ENCODE measurements at places on chromosomes 7 and 10.

- no peak for DNase-seq
Measured at GRCh38 chr7:2175091-2175490, 57.7 kb downstream of the MAD1L1 start.

- no peak for DNase-seq
Measured at GRCh38 chr7:767941-768731, 41.1 kb upstream of the PRKAR1B start.

- DNase-seq = no peak
Measured at GRCh38 chr7:14902589-14903067, at the start of gene DGKB. Gene DGKB (minus strand): TSS chr7:14902751.

DNA sequence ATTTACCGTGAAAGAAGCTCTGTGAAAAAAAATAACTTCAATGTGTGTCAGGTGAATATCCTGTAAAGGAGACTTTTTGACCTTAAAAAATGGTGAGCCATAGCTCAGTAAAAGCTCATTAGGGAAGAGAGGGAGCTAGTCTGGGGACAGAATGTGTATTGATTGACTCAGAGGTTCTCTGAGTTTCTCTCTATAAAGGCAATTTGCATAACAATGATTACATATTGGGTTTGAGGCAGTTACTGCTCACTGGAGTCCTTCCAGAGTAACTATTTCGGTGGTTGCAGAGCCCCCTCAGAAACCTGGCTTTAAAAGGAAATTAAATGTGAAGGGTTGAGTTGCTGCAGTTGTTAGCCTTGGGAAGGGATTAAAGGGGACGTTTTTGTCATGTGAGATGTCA lies 181.6 kb downstream of the GALNT17 start:
- DNase-seq = no peak

DNA sequence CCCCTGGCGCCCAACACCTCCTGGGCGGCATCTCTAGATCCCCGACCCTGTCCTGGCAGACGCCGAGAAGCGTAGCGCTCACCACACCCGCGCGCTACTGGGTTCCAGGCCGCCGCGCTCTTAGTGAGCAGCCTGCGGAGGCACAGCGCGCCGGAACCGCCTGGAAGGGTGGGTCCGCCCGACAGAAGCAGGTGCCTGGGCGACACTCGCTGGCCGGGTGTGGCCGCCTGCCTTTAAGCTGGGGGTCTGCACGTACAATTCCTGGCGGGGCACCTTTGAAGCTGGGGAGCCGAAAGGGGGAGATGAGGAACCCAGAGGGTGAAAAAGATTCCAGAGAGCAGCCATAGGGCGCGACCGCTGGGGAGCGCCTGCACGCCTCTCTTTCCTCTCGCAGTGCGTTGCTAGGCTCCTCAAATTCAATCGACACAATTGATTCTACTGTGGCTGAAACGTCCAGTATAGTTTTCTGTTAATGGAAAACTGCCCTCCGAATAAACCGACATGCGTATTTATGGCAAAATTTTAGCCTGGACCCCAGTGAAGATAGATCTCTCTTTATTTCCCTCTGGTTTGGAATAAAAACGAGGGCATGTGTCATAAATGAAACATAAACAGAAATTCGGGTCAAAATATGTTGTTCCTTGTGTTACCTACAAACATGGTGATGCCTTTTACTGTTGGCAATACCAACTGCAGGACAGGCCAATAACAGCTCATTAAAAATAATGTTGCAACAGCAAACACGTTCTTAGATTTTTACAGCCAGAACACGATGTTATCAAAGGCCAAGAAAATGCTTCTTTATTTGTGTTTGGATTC lies 4.6 kb downstream of the HMX3 start:
- no peak for DNase-seq

GRCh38 chr10:75358132-75358531 lies 43.4 kb downstream of the ZNF503 start:
- no peak for DNase-seq

GRCh38 chr7:116591202-116592040 lies 66.6 kb downstream of the CAV1 start:
- DNase-seq = no peak

- DNase-seq = no peak
Measured at GRCh38 chr10:87670586-87670985, 10.9 kb downstream of the PAPSS2 start.

DNA sequence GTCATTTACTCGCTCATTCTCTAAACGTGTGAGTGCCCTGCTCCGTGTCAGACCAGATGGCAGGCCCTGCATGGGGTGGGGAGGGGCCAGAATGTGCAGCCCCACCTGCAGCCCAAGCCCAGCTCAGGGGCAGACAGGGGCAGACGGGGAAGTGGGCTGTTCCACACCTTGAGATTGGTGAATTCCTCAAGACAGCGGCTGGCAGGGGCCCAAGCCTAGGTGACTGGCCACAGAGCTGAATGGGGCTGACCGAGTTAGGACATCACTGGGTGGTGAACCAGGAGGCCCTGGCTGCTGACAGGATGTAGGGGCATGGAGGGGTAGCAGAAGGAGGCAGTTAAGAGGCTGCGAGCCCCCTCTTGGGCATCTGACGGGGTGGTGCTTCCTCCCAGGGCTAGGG lies 79.1 kb downstream of the MGMT start:
- no peak for DNase-seq

- no peak for DNase-seq
Measured at GRCh38 chr7:46003896-46004875, 83.1 kb upstream of the IGFBP3 start.

DNA sequence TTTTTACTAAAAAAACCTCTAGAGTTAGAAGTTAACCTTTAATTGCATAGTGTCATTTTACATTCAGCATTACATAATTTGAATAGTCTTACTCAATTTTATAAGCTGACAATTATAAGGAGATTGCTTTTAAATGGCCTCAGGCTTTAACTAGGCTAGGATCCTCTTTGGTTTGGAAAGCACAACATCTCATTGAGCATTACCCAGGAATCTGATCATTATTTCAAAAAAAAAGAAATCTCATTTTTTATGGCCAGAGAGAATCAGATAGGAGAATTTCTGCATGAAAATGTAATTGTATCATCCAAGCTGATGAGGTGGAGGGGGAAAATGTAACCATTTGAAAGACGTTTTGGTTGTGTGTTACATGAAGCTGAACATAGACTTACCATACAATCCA lies 324.9 kb upstream of the POT1 start:
- DNase-seq = no peak

- no peak for DNase-seq
Measured at GRCh38 chr10:7412928-7413282, 2.1 kb upstream of the SFMBT2 start.

- no peak for DNase-seq
Measured at GRCh38 chr7:131493581-131493980, 62.8 kb downstream of the PODXL start.

DNA sequence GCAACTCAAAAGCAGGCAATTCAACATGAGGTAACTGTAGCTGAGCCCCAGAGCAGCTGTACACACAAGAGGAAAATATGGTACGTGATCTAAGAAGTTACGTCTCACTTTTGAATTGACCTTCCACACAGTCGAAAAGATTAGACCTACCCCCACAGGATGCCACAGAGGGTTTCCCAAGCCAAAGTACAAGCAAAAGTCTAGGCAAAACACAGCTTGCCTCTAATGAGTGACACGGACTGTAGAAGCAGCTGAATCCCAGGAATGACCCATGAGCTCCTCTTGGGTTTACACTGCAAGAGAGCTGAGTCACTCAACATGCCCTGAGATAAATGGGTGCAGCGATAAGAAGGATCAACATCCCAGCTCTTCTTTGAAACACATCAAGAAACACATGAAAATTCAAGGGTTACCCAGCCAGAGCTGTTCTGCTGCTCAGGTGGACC lies 9.8 kb downstream of the CREB3L2 start:
- no peak for DNase-seq

- DNase-seq = no peak
Measured at GRCh38 chr7:49638166-49638565, 135.3 kb upstream of the VWC2 start.

DNA sequence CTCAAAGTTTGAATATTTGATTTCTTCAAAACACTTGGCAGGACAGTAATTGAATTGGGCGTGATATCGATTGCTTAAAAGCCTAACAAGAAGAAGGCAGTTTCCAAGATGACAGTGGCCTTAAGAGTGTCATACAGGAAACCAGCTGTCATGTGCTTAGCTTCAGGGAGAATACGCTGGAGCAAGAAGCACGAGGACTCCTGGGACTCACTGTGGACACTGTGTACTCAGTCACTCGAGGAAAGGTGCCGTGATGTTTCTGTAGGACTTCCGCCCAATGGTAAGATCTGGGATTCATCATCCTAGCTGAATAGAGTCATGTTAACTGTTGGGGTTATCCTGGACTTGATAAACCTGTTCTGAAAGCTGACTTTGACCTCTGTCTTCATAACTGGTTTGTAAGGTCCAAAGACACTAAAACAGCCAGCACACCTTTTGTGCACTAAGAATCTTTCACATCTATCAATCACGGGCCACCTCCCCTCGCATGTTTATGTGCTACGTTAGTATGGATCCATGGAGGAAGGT lies 113.5 kb downstream of the CELF2 start:
- no peak for DNase-seq

- no peak for DNase-seq
Measured at GRCh38 chr7:13911909-13912308, 77.6 kb downstream of the ETV1 start.

- DNase-seq = no peak
Measured at GRCh38 chr10:62981096-62981495, 152.0 kb upstream of the NRBF2 start.

- peak; percentile 21 for DNase-seq
Measured at GRCh38 chr10:70537398-70538194, 59.0 kb downstream of the PALD1 start.

DNA sequence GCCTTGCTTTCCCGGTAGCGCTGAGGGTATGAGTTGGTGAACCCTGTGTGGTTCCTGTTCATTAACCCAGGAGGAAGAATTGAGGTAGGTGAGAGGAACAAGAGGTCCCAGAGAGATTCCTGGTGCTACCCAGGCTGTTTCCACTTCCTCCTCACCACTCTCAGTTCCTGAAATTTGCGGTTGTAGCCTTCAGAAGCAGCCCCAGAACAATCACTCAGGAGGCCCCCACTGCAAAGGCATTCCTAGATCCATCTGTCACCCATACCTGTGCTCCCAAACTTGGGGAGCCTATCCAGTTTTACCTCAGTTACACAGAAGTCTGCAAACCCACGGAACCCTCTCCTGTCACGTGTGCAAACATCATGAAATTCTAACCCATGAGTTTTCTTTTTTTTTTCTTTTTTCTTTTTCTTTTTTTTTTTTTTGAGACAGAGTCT lies 9.0 kb upstream of the PIP4K2A start:
- no peak for DNase-seq

DNA sequence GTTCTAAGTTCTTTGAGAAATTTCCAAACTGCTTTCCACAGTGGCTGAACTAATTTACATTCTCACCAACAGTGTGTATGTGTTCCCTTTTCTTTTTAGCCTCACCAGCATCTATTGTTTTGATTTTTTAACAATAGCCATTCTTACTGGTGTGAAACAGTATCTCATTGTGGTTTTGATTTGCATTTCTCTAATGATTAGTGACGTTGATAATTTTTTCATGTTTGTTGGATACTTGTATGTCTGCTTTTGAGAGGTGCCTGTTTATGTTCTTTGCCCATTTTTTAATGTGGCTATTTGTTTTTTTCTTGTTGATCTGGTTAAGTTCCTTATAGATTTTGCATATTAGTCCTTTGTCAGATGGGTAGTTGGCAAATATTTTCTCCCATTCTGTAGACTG lies 191.4 kb downstream of the AGMO start:
- no peak for DNase-seq

DNA sequence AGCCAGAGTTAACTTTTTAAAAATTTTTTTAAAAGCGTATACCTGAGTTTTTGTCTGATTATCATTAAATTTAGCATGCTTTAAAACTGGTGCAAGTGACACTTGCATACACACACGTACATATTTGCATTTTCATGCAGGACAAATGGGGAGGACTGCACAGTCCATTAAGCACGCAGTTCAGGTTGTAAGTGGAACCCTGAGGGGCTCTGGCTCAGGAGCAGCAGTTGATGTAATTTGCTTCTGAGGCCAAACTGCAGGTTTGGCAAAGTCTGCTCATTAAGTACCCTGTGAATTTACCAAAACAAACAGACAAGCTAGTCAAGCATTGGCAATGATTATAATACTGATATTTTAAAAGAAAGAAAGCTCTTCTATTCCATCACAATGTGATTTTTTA lies 215.8 kb upstream of the PFKP start:
- DNase-seq = no peak

- no peak for DNase-seq
Measured at GRCh38 chr10:28812384-28813372, 135.4 kb downstream of the BAMBI start.

GRCh38 chr7:102008535-102009262 lies 191.3 kb downstream of the CUX1 start:
- DNase-seq = no peak

GRCh38 chr7:114343949-114344708 lies 70.5 kb upstream of the FOXP2 start:
- DNase-seq = no peak

- DNase-seq = peak; percentile 9
Measured at GRCh38 chr10:15167411-15168290, 842 bp downstream of the NMT2 start.

GRCh38 chr7:92697414-92697813 lies 107.2 kb upstream of the FAM133B start:
- DNase-seq = no peak

DNA sequence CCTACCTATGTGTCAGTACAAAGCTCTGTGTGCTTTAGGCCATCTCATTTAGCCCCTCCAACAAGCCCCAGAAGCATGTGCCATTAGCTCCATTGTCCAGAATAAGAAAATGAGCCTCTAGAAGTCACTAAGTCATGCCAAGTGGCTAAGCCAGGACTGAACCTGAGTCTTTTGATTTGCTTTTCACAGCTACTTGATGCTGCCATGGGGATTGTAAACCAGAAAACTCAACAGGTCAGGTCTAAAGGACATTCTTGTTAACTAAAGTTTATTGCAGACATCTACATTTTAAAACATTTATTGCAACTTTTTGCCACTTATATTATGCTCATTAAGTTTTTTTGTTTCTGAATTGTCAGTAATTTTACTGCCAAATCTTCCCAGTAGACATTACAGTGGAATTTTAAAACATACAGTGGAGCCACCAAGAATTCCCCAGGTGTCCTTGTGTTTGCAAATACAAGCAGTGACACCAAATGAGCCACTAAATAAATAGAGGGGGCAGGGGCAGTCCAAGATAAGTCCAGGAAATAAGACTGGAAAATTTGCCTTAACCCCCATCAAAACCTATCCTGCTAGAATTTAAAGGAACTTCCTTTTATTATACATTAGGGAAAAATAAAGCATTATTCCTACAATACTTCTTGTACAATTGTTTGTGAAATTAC lies 115.9 kb downstream of the RAPGEF5 start:
- DNase-seq = no peak

- no peak for DNase-seq
Measured at GRCh38 chr10:51804866-51805265, 105.5 kb upstream of the CSTF2T start.

DNA sequence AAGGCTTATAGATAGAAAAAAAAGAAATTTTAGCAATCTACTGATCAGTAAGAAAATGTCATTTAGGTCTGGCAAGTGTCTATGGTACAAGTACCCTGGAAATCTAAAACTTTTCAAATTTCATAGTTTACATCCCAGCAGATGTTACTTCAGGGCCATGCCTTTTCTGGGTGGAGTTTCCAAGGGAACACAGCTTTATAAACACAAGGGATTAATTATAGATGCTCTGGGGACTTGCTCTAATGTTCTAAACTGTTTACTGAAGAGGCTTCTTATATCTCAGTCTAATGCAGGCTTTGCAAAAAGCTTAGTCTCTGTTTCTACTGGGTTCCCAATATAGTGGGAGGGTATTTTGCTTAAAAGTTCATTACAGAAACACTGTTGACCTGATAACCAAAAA lies 3.1 kb downstream of the CD36 start:
- DNase-seq = no peak

GRCh38 chr10:48464871-48465736 lies 139.8 kb downstream of the ARHGAP22 start:
- DNase-seq = no peak
